ENCODE measurements at places on chromosomes 13 and 19.

DNA sequence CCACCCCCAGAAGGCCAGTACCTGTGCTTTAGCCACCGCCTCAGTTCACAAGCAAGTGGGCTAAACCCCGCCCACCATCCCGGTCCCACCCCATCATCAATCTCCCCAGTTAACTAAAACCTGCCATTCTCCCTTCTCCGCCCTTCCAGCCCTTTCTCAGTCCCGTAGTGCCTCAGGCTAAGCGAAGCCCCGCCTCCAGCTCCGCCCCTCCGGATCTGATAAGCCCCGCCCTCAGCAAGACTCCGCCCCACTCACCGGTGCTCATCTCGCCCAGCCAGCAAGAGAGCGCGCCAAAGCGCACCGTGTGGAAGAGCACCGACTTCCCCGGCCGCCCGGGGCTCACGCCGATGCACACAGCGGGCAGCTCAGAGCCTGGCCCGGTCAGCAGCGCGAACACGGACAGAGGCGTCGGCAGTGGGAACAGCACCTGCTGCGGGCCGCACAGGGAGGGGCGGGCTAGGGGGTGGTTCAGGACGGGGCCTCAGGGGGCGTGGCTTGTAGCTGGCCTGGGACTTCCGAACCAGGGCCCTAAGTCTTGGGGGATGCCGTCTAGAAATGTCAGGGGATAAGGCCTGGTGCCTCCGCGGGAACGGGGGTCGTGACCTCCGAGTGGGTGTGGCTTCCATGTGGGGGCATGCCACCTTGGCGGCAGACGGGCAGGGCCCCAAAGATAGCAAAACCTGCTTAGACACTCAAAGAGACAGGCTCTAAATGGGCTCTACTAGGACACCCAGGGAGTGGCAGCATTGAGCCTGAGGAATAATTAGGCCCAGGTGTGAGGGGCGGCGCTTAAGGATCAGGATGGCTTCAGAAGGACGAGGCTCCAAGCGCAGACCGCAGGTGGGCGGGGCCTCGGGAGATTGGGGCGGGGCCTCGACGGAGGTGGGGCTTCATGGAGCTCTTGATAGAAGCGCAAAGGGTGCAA is 21.4 kb downstream of the MAP4K1 start:
- DNase-seq: peak; percentile 65

GRCh38 chr19:17075864-17076542 is 426 bp downstream of the MYO9B start:
- DNase-seq: no peak

GRCh38 chr13:26949701-26950502 is 189.3 kb upstream of the GPR12 start:
- DNase-seq: no peak

DNA sequence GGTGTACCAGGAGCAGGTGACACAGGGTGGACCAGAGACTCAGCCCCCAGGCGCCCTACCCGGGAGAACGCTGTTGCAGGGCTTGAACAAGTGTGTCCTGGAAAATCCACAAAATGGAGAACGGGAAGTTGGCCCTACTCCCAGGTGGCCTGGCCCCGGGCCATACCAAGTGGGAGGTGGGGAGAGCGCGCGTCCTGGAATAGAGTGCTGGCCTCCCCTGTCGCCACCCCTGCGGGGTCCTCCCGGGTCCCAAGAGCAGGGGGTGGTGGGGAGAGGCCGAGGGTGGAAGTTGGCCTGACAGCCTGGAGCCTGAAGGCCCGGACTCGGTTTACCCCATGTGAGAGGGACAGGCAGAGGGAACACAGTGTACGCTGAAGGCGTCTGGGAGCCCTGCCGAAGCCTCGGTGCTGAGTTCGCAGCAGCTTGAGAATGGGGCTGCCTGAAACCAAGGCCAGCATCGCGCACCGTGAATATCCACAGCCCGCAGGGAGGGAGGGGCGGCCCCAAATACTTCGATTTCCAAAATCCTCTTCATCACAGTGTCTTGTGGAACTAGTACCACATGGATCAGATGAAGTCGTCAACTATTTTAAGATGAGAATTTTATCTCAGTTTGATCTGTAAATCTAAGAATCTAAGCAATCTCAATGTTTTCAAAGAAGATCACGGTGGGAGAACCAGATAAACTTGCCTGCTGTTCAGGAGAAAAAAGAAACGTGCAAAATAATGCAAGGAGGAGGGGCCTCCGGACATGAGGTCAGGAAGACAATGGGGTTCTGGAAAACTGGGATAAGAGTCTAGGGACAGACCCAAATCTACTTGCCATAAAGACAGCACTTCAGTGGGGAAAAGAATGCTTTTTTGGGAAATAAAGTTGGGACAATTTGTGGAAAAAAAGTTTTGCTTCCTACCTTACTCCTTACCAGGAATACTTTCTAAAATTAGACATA is 10.4 kb upstream of the KLF16 start:
- no peak for DNase-seq

DNA sequence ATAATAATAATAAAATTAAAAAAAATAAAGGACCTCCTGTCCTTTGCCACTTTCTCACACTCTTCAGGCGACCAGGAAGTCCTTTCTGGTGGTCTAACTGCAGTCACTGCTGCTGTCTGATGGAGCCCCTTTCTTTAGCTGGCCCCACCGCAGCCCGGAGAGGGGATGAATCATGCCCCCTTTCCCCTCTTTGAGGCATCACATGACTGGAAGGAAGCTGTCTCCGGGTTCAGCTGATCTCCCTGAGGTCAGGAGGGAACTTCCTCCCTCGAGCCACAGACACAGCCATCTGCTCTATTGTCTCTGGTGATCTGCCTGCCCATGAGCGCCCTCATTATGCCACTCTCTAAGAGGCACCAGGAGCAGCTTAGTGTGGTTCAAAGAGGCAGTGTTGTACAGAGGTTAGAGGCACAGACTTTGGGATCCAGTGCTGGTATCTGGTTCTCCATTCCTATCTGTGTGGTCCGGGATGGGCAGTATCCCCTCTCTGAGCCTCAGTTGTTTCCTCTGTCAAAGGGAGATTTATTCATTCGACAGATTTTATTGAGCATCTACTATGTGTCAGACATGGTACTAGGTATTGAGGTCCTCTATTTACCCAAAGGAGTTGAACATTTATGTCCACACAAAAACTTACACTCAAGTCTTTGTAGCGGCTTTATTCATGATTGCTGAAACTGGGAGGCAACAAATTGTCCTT is 30.0 kb downstream of the VAV1 start:
- DNase-seq: no peak

- DNase-seq: no peak
Observed at GRCh38 chr13:73984949-73985691, 149.1 kb downstream of the KLF12 start.

- no peak for DNase-seq
Observed at GRCh38 chr19:4134351-4134750, 10.4 kb upstream of the MAP2K2 start.

Measured in neural crest cell (in vitro differentiated cells).